ENCODE measurements at places on chromosomes 3 and 15.

DNA sequence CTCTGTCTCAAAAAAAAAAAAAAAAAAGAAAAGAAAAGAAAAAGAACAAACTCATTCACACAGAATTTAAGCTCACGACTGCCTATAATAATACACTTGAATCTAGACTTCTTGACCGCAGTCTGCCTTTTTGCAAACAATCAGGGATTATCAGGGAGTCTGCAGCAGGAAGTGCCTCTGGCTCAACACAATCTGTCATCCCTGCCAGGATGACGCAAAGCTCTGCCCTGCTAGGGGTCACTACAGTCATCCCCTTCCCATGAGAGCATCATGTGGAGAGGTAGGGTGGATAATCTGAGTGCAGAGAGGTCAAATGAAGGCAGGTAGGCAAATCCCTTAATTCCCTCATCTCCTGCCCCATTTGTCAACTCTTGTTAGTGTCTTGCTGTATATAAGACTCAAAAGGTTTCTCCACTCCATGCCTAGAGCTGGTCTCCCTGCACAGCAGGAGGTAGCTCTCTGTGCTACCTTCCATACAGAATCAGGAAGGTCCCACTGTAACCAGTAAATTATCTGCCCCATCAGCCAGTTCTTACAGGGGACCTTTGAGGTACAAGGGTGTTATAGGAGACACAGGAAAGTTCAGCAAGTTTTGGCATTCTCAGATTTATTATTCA is 4.2 kb downstream of the UBAP1L start:
- DNase-seq, result no peak

DNA sequence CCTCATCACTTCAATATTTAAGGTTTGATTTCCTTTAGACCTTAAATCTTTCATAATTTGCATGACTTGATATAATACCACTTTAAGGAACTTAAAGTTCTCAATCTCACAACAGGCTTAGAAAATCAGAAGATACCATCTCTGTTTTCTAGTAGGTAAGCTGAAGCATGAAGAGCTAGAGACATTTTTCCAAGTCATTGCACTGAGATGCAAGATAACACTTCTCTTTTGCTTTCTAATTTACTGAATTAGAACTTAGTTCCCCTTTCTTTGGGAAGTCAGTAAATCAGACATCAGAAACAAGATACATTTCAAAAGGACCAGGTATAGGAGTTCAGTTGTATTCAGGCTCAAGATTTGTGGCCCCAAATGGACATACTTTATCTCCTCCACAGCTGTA is 79.7 kb downstream of the DZIP3 start:
- DNase-seq, result peak; percentile 27

DNA sequence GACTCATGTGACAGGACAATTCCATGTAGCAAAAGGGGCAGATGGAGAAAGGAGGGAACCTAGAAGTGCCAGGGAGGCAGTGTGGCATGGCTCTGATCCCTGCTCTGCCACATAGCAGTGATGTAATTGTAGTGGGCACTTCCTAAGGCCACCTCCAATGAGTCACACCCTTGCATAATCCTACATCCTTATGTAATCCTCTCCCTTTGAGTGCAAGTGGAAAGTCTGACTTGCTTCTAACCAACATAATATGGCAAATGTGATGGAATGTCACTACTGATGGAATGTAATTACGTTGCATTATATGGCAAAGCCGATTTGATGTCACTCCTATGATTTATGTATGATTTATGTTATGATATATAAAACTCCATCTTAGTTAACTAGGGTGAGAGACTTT is 72.9 kb upstream of the ATP2C1 start:
- DNase-seq, result no peak

- DNase-seq, result no peak
Measured at GRCh38 chr3:105771392-105771791, 97.4 kb downstream of the CBLB start.

DNA sequence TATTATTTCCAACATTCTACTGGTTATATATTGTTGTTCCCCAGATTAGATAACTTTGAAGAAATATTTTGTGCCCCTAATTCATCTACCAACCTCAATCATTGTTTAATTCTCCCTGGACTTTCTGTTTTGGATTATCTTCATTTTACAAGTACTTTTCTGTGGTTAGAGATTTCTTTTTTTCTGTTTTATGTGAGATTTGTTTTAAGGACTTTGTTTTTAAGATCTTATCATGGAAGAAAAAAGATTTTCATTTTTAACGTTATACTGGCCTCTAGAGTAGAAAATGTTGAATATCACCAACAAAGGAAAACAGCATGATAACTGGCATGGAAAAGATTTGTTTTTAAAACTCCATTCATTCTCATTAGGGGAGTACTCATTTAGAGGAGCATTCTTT is 210.9 kb upstream of the KCNMB2 start:
- no peak for DNase-seq

DNA sequence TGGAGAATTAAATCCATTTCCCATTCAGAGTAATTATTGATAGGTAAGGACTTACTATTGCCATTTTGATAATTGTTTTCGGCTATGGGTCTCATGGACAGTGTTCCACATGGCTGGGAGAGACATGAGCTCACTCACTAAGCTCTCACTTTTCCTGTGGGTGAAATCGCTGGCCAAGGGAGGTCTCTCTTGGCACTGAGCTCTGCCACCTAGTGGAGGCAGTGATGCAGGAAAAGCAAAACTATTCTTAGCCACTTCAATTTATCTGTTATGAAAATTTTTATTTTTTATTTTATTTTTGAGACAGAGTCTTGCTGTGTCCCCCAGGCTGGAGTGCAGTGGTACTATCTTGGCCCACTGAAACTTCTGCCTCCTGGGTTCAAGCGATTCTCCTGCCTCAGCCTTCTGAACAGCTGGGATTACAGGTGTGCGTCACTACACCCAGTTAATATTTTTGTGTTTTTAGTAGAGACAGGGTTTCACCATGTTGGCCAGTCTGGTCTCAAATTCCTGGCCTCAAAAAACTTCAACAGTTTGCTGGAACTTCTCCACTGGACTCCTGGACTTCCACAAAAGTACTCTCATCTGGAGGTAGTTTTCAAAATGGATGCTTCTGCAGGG is 4.7 kb upstream of the RNF13 start:
- peak; percentile 67 for DNase-seq

- no peak for DNase-seq
Measured at GRCh38 chr3:170529346-170529745, 56.5 kb downstream of the SLC7A14 start.

GRCh38 chr3:72116226-72116625 is 331.3 kb upstream of the PROK2 start:
- no peak for DNase-seq

- DNase-seq, result no peak
Measured at GRCh38 chr3:110164632-110165369, 827.5 kb upstream of the DPPA4 start.

DNA sequence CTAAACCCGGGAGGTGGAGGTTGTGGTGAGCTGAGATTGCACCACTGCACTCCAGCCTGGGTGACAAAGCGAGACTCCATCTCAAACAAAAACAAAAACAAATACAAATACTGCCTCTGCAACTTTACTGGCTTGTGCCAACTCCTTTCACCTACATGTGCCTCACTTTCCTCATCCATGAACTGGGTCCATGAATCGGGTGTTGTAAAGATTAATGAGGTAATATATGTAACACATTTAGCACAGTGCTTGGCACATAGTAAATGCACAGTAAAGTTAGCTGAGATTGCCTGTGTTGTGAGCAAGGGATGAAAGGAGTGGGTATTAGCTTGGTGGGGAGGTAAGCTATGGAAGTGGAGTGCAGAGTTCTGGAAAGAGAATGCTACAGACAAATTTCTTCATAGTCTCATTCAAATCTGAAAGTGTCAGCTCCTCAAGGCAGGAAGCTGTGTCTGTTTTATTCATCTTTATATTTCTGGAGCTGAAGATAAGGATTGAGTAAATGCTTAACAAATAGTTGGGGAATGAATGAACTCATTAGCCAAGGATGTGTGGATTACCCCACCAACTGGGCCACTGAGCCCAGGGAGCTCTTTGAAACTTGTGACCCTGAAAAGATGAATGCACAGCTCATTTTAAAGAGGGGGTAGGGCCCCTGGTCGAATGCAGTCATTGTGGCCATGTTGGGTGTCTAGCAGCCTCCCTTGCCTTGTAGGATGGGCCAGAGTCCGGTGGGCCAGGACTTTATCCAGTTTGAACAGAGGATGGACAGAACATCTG is 7.7 kb upstream of the CDCP1 start:
- no peak for DNase-seq

- DNase-seq, result no peak
Measured at GRCh38 chr3:167318306-167318705, 61.8 kb downstream of the ZBBX start.

- no peak for DNase-seq
Measured at GRCh38 chr3:69052472-69052898, 352 bp upstream of the TMF1 start.

DNA sequence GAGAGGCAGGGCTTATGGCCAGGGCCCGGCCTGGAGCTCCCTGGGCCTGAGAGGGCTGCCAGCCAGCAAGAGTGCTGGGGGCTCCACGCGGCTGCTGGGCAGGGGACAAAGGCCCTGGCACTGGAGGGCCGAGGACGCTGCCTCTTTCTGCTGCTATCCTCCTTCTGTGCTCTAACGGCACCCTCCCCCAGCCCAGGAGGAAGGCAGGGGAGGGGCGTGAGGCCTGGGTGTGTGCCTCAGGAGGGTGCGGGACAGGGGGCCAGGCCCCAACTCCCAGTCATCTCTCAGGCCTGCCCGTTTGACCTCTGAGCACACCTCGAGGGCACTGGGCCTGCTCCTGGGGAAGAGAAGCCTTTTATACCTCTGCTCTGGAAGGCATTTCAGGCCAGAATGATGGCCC is 115.5 kb downstream of the ADCY5 start:
- DNase-seq, result no peak

- no peak for DNase-seq
Measured at GRCh38 chr3:196546537-196546936, 21.8 kb downstream of the WDR53 start.

DNA sequence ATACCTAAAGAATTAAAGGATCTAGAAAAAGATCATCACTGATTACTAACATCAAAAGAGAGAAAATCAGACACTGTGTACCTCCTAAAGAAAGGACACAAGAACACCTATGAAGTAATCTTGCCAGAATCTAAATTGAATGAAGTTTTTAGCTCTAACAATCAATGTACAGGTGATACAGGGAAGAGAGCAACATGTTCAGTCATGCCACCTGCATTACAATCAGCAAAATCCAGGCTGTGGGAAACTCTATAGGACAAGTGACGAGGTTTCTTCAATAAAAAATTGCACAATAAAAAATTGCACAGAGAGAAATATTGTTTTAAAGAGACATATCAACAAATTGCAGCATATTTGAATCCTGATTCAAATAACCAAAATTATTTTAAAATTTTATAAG is 93.3 kb downstream of the SEMA5B start:
- no peak for DNase-seq

DNA sequence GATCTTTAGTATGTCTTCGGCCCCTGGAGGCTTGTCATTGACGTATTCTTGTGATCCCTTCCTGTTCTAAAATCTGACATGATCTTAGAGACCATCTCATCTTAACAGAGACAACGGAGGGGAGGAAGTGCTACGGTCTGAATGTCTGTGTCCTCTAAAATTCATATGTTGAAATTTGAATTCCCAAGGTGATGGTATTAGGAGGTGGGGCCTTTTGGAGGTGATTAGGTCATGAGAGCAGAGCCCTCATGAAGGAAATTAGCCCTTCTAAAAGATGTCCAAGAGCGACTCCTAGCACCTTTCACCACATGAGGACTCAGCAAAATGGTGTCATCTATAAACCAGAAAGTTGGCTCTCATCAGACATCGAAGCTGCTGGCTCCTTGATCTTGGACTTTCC is 233.2 kb upstream of the CMC1 start:
- no peak for DNase-seq

DNA sequence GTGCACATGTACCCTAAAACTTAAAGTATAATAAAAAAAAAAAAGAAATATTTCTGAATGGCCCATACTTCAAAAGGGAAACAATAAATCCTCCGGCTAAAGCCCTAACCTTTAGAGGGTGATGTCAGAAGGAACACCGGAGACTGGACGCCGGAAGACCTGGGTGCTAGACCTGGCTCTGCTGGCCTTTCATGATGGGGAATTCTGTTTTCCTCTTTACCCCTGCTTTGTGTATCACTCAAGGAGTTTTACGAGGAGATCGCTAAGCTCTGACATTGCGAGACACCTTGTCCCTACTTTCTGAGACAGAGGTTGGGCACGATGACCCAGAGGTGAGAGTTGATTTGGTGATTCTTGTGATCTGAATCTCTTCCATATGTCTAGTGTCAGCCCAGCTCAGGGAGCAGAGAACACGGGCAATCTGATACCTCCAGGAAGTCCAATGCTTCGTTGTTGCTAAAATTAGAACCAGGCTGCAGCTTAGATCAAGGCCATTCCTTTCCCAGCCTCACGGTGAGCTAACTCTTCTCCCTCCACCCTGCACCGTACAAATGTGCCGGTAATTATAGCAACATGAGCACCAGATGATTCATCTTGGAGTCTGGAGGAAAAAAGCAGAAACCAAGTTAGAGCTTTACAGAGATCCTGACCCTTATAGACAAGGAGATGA is 42.0 kb upstream of the CFAP161 start:
- DNase-seq, result no peak

Data from germinal center (tissue), 1 donor.